RWPE2 (cell line): ENCODE measurements at places on chromosomes 4 and X.
A peak's percentile ranks its signal among the peaks of the same experiment; 100 is the strongest.

DNA sequence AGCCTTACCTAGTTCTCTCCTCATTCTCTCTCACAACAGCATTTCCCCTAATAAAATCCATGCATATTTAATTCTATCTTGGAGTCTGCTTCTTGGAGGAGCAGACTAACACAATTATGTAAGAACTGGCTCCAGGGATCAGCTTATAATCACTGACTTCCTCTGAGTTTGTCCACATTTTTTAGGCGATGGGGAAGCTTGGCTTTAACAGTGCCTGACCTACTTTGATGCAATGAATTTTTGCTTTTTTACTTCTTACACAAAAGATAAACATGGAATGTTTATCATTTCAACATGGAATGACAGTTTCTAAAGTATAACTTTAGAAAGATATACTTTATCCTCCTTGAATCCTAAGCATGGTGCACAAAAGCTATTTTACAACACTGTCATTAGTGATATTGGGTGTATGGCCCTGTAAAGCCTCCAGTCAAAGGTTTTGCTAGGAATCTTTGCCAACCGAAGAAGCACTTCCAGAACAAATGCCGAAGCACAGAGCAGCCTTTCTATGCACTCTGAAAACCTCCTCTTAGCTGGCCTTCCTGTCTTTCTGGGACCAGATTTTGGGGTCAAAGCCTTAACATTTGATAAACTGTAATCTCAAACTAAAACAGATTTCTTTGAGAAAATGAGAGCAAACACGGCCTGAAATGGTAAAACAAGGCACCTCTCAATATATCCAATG lies 736 bp downstream of the BDH2 start:
- H3K36me3 ChIP-seq, result peaks cover 5% of the 10 kb centered on the region
- DNase-seq, result no peak
- peak overlapping the region; percentile 32 for H3K4me3 ChIP-seq
- H3K4me1 ChIP-seq, result peaks cover 6% of the 10 kb centered on the region
- no peak overlapping the region for H3K27ac ChIP-seq
- no peaks in the 10 kb centered on the region for H3K27me3 ChIP-seq

DNA sequence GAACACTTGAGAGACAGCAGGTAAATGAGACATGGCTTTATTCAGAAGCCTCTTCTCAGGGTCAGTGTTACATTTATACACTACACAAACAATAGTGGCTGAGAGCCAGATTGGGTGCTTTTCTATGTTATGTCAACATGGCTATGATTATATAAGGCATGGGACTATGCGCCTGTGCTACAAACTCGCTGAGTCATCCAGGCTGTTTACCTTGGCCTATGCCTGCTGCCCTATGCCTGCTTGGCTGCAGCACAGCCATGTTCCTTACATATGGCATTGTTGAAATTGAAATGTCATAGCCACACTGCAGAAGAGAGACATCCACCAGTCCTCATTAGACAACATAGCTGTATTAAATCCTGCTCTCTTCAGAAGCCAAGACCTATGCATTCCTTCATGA lies 236.3 kb upstream of the NWD2 start:
- no peaks in the 10 kb centered on the region for H3K4me1 ChIP-seq
- H3K36me3 ChIP-seq, result no peaks in the 10 kb centered on the region
- H3K4me3 ChIP-seq, result no peak overlapping the region
- no peaks in the 10 kb centered on the region for H3K27me3 ChIP-seq
- H3K27ac ChIP-seq, result no peak overlapping the region
- DNase-seq, result no peak

DNA sequence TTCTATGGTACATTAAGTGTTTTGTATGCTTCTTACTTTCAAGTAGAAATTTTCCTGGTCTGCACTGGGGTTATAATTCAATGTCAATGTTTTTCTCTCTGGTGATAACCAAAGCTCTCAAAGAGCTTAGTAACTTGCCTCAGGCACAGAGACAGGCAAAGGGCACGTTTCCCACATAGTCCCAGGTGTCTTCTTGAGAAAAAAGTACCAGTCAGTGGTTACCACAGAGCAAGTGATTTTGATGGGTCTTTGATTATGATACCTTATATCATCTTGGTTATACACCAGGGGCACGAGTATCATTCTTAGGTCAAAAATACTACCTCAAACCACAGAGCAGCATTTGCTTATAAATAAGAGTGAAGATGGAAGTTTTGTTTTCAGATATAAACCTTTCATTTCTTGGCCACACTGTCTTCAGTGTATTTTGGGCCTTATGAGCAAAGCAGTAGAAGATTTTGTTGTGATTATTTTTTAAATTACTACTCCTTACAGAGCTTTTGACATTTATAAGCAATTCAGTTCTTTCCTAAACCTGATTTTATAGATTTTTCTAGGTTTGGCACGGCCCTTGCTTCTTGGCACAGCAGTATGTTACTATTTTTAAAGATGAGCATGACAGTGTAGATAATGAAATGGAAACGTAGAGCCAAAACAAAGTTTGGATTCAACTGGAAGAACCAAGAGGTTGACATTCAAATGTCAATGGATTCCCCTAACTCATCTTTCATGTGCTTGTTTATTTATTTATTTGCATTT lies 85.3 kb upstream of the TLL1 start:
- H3K27me3 ChIP-seq, result no peaks in the 10 kb centered on the region
- H3K27ac ChIP-seq, result no peak overlapping the region
- H3K4me1 ChIP-seq, result no peaks in the 10 kb centered on the region
- DNase-seq, result no peak
- no peak overlapping the region for H3K4me3 ChIP-seq
- H3K36me3 ChIP-seq, result no peaks in the 10 kb centered on the region

GRCh38 chrX:110454336-110454735 lies 95.7 kb downstream of the RTL9 start:
- H3K27me3 ChIP-seq, result no peaks in the 10 kb centered on the region
- no peaks in the 10 kb centered on the region for H3K36me3 ChIP-seq

GRCh38 chr4:77434299-77435092 lies 171.1 kb upstream of the CXCL13 start:
- H3K27me3 ChIP-seq, result no peaks in the 10 kb centered on the region
- no peaks in the 10 kb centered on the region for H3K36me3 ChIP-seq
- no peaks in the 10 kb centered on the region for H3K4me1 ChIP-seq
- DNase-seq, result no peak
- H3K4me3 ChIP-seq, result no peak overlapping the region

GRCh38 chrX:30513284-30513683 lies 64.3 kb downstream of the TASL start:
- no peaks in the 10 kb centered on the region for H3K27me3 ChIP-seq
- no peaks in the 10 kb centered on the region for H3K36me3 ChIP-seq
- DNase-seq, result no peak
- H3K27ac ChIP-seq, result no peak overlapping the region
- H3K4me3 ChIP-seq, result no peak overlapping the region

- no peaks in the 10 kb centered on the region for H3K4me1 ChIP-seq
- no peak overlapping the region for H3K4me3 ChIP-seq
- H3K27ac ChIP-seq, result no peak overlapping the region
- H3K27me3 ChIP-seq, result peaks cover 4% of the 10 kb centered on the region
- no peaks in the 10 kb centered on the region for H3K36me3 ChIP-seq
Measured at GRCh38 chr4:42359711-42360110, 37.6 kb upstream of the SHISA3 start.

DNA sequence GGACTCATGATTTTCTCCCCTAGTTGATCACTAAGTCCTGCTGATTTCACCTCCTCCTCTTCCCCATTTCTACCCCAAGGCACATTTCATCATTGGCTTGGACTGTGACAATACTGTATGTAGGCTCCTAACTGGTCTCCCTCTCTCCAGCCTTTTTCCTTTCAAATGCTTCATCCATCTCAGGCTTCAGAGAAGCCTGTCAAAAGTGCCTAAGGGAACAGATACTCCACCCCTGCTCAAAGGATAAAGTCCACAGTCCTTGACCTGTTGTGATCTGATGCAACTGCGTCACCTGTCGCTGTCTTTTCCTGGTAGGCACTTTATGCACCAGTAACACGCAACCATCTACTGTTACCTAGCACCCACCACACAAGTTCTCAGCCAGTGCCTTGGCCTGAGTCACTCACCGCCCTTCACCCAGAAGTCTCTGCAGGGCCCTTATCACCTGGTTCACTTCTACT lies 12.8 kb downstream of the SCARB2 start:
- no peak overlapping the region for H3K4me3 ChIP-seq
- H3K36me3 ChIP-seq, result no peaks in the 10 kb centered on the region
- peaks cover 28% of the 10 kb centered on the region for H3K4me1 ChIP-seq
- H3K27me3 ChIP-seq, result no peaks in the 10 kb centered on the region

DNA sequence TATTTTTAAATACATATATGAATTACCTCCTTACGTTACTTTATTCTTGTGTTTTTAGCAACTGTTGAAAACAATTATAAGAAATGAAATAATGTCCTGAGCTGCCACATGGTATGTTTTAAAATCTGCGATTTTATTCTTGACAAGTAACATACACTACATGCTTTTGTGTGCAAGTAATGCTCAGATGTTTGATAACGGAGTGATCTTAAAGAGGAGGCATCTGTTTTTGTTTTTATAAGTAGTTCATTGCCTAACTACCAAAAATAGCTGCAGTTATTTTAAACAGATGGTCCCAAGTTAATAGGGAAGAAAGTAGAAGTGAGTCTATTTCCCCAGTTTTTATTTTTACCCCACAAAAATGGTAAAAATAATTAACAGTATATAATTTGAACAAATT lies 55.2 kb downstream of the GAB1 start:
- H3K4me3 ChIP-seq, result no peak overlapping the region
- H3K27ac ChIP-seq, result no peak overlapping the region
- H3K4me1 ChIP-seq, result peaks cover 21% of the 10 kb centered on the region
- H3K36me3 ChIP-seq, result no peaks in the 10 kb centered on the region
- no peak for DNase-seq

DNA sequence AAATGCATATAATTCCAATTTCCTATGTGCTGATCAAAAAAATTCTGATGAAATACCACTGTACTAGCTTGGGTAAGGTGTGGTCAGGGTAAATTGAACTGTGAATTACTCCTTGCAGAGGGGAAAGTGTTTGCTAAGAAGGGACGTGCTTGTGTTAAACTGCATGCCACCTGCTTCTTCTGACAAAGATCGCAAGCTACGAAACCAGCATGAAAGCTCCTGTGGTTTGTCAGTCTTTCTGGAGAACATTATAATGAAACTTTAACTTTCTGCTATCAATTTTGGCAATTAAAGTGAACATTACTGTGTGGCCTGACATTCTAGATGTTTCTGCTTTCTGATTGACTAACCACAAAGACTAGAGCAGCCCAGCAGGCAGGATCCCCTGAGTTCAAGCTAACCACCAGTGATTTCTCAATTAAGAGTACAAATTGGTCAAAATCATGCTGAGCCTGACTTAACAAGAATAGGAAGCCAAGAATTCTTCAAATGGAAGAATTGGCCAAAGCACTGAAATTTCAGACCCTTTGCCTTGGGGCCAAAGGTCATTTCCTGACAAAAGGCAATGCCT lies 239.0 kb downstream of the SLITRK2 start:
- H3K4me1 ChIP-seq, result no peaks in the 10 kb centered on the region
- H3K27me3 ChIP-seq, result no peaks in the 10 kb centered on the region
- no peak for DNase-seq
- no peak overlapping the region for H3K4me3 ChIP-seq
- no peaks in the 10 kb centered on the region for H3K36me3 ChIP-seq
- H3K27ac ChIP-seq, result no peak overlapping the region

GRCh38 chr4:117425636-117426035 lies 340.3 kb upstream of the TRAM1L1 start:
- H3K36me3 ChIP-seq, result no peaks in the 10 kb centered on the region
- no peak overlapping the region for H3K4me3 ChIP-seq
- no peaks in the 10 kb centered on the region for H3K27me3 ChIP-seq
- H3K4me1 ChIP-seq, result no peaks in the 10 kb centered on the region
- DNase-seq, result no peak

GRCh38 chrX:48998391-48998790 lies 3.7 kb downstream of the GRIPAP1 start:
- no peaks in the 10 kb centered on the region for H3K4me1 ChIP-seq
- no peak for DNase-seq
- H3K27ac ChIP-seq, result no peak overlapping the region

DNA sequence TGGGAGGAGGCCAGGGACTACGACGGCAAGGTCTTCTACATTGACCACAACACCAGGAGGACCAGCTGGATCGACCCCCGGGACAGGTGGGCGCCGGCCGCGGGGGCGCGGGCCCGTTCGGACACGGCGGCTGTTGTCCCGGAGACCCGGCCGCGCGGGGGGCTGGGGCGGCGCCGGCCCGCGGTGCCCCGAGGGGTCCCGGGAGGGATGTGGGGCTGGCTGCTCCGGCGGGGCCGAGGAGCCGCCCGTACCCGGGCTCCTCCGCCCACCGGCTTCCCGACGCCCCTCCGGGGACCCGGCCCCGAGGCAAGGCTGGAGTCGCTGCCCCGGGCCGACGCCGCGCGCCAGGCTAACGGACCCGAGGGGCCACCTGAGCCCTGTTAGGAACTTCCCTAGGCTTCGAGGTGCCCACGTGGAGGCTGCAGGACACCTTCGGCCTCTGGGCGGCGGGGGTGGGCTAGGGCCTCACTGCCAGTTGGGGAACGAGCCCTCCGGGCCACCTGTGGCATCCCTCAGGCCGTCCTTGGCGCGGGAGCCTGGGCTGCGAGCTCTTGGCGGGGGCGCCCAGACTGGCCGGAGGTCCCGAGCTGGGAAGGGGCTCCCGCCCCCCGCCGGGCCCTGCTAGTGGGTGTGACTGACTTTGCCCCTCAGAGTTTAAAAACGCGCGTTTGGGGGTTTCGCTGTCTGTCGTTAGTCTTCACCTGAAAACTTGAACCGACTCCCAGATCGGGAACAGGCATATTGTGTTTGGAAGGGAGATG lies 660 bp downstream of the WWC2 start:
- no peaks in the 10 kb centered on the region for H3K27me3 ChIP-seq
- peak; percentile 69 for DNase-seq
- no peaks in the 10 kb centered on the region for H3K36me3 ChIP-seq
- H3K4me3 ChIP-seq, result peak overlapping the region; percentile 89

DNA sequence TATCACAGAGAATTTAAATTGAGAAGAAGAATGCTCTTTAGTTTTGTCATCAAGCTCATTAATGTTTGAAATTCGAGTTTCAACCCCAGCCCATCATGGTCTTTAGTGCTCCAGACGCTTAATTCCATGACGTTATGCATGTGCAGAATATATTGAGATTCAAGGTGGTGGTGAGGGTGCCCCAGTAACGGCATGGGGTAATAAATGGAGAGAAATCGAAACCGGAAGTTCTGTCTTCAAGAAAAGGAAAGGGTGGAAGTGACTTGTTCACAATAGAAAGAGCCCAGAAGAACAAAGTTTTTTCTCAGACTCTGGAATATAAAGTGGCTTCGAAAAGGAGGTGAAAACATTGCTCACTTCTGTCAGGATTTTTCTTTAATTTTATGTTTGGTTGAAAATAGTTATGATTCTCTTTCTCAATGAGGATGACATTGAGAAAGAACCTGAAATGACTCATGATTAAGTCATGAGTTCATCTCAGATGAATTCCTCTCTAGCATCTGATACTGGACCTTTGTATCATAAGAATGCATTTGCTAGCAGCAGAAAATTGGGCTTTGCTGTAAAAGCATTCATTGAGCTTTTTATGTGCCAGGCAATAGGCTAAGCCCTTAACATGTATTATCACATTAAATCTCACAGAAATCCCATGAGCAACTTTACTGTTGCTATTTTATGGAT lies 779 bp upstream of the DDX60L start:
- no peaks in the 10 kb centered on the region for H3K27me3 ChIP-seq
- DNase-seq, result no peak
- H3K4me1 ChIP-seq, result peaks cover 31% of the 10 kb centered on the region
- H3K27ac ChIP-seq, result peak overlapping the region; percentile 91
- H3K4me3 ChIP-seq, result peak overlapping the region; percentile 54

GRCh38 chr4:121479808-121480207 lies 99.0 kb upstream of the QRFPR start:
- H3K4me3 ChIP-seq, result no peak overlapping the region
- H3K27me3 ChIP-seq, result no peaks in the 10 kb centered on the region
- DNase-seq, result no peak
- no peaks in the 10 kb centered on the region for H3K4me1 ChIP-seq
- no peaks in the 10 kb centered on the region for H3K36me3 ChIP-seq
- H3K27ac ChIP-seq, result no peak overlapping the region
